ENCODE measurements at places on chromosomes 6 and 20. TPM values are rescaled to one million over a fixed set of nuclear protein-coding genes. Genes with fewer than 3 reads are reported as not detected.

DNA sequence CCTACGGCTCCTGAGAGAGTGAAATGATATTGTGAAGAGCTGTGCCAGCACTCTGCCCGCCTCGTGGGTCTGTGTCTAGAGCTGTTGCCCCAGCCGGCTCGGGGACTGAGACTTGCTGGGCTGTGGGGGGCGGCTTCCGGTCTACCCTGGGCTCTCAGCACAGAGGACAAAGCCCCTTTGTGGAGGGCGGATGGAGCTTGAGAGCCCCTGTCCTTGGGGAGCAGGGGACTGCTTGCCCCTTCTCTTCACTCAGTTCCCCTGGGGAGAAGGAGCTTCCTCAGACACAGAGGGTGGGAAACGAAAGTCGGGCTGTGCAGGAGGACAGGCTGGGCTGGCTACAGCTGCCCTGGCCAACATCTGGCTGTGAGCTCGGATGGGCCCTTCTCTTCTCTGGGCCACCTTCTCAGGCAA lies 11.0 kb downstream of the SRC start:
- peak; percentile 67 for DNase-seq

Gene ACTR5
- 5.1 TPM for total RNA-seq

Gene POU5F1
- total RNA-seq, result not detected

DNA sequence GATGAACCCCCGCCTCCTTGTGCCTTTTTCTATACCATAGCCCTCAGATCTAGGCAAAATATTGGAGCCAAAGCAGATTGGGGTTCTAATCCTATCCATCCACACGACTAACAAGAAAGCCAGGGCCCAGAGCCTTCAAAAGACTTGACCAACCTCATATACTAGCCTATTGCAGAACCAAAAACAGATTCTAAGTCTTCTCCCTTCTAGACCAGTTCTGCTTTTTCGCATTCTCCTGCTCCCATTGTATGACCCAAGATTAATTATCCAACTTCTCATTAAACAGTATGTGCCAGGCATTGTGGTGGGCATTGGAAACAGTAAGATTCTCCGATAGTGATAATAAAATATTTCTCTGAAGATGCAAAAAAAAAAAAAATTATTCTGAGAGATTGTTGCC lies 113.7 kb upstream of the JARID2 start:
- DNase-seq, result no peak

Data from posterior vena cava (tissue), 2 donors.